ENCODE measurements at places on chromosomes 7 and 10. TPM values are rescaled to one million over a fixed set of nuclear protein-coding genes. Genes with fewer than 3 reads are reported as not detected.

Gene ATRNL1
- total RNA-seq: 1.2 TPM

Gene IFIT1B
- not detected for total RNA-seq

Gene AKR1C8
- not detected for total RNA-seq

DNA sequence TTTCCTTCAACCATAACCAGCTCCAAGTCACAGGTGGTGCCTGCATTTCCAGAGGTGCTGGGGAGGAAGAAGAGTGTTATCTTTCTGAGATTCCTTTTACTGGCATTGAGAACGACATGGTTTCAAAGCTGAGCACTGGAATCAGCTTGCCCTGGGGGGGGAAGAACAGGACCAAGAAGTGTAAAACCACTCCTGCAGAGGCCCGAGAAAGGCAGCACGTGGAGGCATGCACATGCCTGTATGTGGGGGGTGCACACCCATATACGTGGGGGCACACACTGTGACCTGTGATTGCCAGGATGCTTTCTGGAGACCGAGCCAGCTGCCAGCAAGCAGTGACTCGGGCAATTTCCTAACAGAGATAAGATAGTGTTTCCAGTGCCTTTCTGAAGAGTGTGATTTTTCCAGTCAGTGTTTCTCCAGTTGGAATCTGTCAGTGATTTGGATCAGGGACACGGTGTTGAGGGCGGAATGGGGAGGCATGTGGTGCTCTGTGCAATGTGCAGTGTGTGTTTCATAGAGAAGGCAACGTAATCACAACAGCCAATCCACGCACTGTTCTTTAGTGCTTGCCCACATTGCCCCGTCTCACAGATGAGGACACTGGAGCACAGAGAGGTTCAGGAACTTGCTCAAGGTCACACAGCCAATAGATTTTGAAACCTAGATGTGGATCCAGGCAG is 4.2 kb downstream of the LRRC27 start:
- no peak for DNase-seq

GRCh38 chr7:134891262-134891695 is 95.0 kb upstream of the AGBL3 start:
- peak; percentile 86 for DNase-seq

- DNase-seq: peak; percentile 10
Measured at GRCh38 chr7:41889472-41889871, 186.6 kb upstream of the INHBA start.

GRCh38 chr10:104437226-104437625 is 83.6 kb downstream of the CFAP58 start:
- no peak for DNase-seq

GRCh38 chr10:93173967-93174845 is 100.5 kb downstream of the CYP26A1 start:
- no peak for DNase-seq

Measured in HT1080 (cell line).